EL (cell line): ENCODE measurements at places on chromosomes 1 and 21.

- DNase-seq, result peak; percentile 94
Observed at GRCh38 chr1:109975718-109976117, 8.8 kb upstream of the AHCYL1 start.

- no peak for DNase-seq
Observed at GRCh38 chr1:221166559-221167318, 287.5 kb downstream of the HLX start.

DNA sequence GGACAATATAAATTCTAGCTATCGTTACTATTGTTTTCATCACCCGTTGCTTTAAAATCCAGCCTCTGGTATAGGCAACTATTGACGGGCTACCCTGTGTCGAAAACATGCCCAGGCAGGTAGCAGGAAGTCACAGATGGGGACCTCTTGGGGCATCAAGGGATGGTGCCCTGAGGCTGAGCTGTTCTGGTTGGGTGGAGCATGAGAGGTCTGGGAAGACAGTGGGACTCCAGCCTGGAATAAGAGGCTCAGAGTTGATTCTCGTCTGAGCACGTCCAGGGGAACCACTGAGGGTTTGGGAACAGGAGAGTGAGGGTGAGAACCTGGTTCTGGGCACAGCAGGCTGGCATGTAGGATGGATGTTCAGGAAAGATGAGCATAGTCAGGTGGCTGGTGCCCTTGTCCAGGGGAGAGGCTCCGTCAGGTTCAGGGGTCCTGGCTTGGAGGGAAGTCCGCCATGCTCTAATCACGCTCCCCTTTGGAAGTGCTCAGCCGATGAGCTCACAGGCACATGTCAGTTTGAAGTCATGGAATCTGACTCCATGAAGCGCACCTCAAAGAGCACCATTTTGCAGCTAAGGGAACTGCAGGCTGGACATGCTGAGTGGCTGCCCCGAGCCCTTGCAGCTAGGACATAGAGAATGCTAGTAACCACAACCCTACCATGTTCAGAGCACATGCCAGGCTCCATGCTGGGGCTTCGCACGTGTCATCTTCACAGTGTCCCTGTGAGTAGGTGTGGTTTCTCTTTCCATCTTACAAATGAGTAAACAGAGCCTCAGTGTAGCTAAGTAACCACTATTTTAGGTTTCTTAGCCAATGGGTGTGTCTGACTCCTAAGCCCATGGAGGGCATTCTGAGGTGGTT, 21.0 kb downstream of the PCSK9 start:
- DNase-seq, result no peak

DNA sequence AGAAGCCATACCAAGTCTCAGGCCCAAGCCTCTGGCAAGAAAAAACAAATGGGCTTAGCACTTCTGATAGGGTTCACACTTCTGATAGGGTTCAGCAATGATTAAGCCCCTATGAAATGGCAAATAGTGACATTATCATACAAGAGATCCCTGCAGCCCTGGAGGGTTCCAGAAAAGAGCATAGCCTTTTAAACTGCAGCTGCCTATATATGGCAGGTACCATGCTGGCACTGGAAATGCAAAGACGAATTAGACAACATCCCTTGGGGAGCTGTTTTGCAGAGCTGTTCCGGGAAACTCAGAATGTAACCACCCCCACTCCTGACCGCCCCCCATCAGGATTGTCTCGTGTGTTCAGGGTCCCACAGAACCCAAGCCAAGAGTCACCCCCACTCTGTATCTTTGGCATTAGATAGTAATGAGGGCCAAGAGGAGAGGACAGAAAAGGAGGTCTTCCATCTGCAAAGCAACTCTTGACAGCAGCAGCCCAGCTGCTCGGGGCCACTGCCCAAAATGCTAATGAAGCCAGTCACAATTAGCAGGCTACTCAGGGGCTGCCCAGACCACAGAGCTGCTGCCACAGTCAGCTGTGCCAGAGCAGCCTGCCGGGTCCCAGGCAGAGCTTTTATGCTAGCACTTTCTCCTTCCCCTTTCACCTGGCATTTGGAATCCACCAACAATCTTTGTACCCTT, 50.9 kb downstream of the ITPKB start:
- no peak for DNase-seq

- DNase-seq, result no peak
Observed at GRCh38 chr21:35223480-35224156, 174.5 kb upstream of the RUNX1 start.

DNA sequence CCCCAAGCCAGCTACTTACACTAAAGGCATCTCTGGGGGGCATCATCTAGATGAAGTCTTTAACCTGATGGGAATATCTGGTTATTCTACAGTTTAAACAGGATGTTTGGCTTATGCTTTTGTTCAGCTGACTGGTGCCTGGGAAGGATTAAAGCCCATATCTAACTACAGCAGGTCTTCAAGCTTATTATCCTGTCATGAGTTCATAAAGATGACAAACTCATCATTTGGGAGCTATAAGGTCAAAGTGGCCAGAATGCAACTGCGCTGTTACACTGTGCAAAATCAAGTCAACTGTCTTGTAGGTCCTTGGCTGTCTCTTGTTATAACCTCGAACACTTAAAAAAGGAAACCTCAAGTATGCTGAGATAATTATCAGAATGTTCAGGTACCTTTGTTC, 18.6 kb upstream of the MOB3C start:
- no peak for DNase-seq

DNA sequence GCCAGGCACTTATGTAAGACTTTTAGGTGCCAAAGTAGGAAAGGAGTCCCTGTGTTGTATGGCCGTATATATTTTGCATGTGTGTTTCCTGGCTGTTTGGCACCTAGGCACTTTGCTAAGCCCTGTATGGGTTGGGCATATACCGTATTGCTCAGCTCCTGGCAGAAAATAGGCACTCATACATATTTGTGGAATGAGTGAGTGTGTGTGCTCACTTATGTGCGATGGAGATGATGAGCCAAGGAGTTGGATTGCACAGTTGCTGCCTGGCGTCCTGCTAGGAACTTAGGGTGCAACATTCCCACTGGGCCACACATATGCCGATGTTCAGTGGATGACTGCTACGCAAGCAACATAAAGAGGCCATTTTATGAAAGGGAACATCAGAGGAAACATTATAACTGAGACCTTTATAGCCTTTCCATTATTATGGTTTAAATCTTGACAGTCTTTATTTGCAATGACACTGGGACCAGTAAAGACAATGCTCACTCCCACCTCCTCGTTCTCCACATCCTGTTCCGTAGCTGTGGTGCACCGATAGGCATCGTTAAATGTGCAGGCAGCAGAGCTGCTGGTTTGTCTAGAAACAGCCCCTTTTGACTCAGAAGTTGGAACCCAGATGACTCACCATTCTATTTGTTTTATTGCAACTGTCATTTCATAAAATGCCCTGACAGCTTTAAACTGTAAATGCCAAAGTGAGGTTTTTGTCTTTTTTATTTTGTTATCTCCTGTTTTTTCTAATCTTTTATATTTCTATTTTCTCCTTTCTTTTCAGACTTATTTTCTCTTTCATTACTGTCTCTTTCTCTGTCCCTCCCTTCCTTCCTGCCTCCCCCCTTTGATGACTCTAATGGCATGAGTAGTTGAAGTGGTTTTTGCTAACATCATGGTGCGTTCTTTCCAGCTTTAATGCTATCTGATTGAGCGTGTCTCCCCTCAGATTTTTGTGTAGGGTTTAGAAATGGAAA, 36.1 kb downstream of the PEX14 start:
- peak; percentile 94 for DNase-seq

GRCh38 chr1:228906223-228906860, 171.1 kb downstream of the RHOU start:
- DNase-seq, result no peak

- peak; percentile 52 for DNase-seq
Observed at GRCh38 chr1:78603206-78603605, 17.0 kb upstream of the IFI44L start.

GRCh38 chr1:15830258-15830657, 17.2 kb upstream of the SPEN start:
- DNase-seq, result no peak

- DNase-seq, result no peak
Observed at GRCh38 chr1:2878591-2878990, 77.1 kb upstream of the TTC34 start.

DNA sequence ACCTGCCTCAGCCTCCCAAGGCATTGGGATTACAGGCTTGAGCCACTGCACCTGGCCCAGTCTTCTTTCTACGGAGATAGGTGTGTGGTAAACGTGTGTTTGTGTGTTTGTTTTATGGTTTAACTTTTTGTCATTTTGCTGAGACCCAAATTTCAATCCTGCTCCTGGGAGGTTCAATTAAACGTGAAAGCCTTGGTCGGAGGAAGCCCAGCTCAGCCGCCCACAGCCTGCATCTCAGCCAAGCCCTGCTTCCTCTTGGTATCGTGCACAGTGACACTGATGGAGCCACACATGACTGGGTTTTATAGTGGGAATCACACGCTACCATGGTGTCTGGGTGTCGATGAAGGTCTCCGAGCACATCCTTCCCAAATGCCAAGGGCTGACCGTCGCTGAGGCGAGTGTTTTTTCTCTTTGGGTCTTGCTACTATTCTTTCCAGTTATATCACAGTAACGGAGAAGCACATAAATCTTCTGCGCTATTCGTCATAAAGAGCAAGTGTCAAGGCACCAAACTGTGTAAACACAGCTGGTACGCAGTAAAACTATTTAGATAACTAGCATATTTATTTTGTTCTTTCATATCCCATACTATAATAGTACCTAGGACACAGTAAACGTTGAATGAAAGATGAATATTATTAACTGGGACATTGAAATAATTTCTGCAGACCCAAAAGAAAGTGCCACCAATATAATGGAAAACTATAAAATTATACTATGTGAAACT, 39.3 kb downstream of the HLCS start:
- DNase-seq, result no peak

DNA sequence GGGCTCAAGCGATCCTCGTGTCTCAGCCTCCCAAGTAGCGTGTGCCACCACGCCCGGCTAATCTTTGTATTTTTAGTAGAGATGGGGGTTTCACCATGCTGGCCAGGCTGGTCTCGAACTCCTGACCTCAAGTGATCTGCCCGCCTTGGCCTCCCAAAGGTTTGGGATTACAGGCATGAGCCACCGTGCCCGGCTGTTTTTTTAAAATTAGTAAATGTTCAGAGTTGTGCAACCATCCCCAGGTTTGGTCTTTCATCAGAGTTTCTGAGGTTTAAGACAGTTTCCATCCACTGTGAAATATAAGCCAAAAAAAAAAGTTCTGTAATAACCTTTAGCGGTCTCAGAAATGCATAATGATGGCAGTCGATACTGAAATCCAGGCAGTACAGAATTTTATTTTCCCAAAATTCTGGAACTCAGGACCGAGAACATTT, 550 bp upstream of the SYT11 start:
- DNase-seq, result no peak

- peak; percentile 18 for DNase-seq
Observed at GRCh38 chr1:98749152-98749756, 87.7 kb downstream of the SNX7 start.
